ENCODE measurements at places on chromosomes 3 and 15. TPM values are rescaled to one million over a fixed set of nuclear protein-coding genes. Genes with fewer than 3 reads are reported as not detected.
A peak's percentile ranks its signal among the peaks of the same experiment; 100 is the strongest.

OR5H2 gene
- total RNA-seq, result not detected

DNA sequence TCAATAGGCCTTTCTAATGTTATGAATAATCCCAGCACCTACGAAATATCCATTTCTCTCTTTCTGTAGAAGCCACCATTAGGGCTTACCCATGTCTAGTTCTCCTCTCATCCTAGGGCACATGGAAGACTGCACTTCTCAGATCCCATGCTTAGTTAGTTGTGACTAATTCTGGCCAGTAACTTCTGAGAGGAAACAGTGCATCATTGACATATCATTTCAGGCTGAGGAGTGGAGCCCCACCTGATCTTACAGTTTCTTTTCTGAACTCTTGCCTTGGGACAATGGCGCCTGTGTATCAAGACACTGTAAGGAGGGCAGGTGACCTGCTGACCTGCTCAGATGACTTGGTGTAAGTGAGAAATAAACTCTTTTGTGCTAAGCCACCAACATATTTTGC is 39.4 kb upstream of the TBL1XR1 start:
- DNase-seq, result peak; percentile 3

IL17RE gene
- total RNA-seq, result 1.3 TPM

DNA sequence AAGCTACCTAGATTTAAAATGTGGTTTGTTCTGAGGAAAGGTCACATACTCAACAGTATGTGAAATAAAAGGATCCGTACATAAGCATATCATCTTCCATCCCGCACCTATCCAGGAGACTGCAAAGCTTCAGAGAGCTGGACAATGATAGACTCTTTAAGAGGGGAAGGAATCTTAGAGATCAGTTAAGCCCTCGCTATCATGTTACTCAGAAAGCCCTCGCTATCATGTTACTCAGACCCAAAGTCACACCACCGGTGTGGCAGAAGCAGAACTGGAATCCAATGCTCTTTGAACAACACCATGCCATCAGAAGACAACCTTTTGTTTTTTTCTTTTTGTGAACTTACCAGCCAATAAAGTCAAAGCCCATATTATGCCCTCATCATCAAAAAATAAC is 5.8 kb downstream of the ANO10 start:
- no peak for DNase-seq

GRCh38 chr15:61248790-61249189 is 19.7 kb upstream of the RORA start:
- DNase-seq, result no peak

Measured in A172 (cell line).